ENCODE measurements at places on chromosomes 12 and 14. TPM values are rescaled to one million over a fixed set of nuclear protein-coding genes. Genes with fewer than 3 reads are reported as not detected.

DNA sequence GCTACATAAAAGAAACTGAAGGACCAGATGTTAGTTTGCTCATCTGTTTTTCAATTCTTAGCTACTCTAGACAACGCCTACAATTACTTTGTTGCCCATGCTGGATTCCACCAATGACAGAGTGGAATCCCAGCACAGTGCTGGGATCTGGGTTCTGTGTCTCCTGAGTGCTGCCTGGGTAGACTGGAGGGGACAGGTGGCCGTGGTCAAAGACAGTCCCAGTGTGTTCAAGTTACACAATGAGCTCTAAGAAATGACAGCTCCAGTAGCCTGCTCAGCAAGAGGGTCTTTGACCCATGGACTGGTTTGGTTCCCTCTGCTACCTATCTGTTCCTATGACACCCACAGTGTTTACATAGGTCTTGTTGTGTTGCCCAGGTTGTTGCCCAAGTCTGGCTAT lies 38.5 kb downstream of the C2CD5 start:
- no peak for DNase-seq

Gene ASIC1
- 1.9 TPM for total RNA-seq

GRCh38 chr12:80912901-80913770 lies 24.6 kb downstream of the LIN7A start:
- DNase-seq = no peak

DNA sequence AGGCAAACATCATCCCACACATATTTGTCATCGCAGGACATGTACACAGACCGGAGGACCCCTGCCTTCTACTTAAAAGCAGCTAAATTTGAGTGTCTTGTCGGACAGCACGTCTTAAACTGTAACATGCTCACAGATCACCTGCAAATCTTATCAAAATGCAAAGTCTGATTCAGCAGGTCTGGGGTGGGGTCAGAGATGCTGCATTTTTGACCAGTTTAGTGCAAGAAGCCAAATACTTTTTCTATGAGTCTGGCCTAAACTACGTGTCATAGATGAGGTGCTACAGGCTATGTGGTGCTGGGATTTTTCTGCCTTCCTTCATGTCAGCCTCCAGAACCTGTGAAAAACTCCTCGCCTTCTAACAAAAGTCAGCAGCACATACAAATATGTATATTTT lies 178.8 kb upstream of the LHX5 start:
- no peak for DNase-seq

Gene ASB2
- total RNA-seq = not detected

Gene PMEL
- total RNA-seq = 3.7 TPM

DNA sequence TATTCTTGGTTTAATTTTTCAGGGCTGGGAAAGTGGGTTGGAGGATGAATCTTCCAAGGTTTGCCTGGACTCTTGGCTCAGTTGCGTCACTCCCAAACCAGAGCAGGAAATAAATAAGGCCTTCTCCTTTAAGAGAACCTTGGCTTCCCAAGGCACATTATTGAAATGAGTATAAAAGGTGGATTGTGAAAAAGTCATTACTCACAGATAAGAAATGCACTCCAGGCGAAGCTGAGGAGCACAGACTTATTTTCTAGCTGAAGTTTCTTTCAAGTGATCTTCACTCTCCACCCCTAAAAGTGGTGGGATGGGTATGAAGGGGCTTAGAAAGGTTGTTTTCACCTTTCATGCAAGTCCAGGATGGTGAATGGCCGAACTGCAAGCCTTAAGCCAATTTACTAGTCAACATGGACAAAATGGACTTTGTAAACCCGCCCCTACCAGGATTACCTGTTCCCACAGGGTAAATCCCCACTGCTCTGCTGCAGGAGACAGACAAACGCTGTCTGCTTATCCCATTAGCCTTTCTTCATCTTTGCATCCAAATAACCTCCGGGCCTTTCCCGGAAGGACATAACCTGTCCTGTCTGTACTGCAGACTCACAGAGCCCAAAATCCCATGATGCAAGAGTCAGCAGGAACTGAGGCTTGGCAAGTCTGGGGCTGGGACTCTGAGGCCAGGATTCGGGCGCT lies 207.6 kb downstream of the BCL11B start:
- DNase-seq = no peak

Gene CEBPE
- not detected for total RNA-seq

DNA sequence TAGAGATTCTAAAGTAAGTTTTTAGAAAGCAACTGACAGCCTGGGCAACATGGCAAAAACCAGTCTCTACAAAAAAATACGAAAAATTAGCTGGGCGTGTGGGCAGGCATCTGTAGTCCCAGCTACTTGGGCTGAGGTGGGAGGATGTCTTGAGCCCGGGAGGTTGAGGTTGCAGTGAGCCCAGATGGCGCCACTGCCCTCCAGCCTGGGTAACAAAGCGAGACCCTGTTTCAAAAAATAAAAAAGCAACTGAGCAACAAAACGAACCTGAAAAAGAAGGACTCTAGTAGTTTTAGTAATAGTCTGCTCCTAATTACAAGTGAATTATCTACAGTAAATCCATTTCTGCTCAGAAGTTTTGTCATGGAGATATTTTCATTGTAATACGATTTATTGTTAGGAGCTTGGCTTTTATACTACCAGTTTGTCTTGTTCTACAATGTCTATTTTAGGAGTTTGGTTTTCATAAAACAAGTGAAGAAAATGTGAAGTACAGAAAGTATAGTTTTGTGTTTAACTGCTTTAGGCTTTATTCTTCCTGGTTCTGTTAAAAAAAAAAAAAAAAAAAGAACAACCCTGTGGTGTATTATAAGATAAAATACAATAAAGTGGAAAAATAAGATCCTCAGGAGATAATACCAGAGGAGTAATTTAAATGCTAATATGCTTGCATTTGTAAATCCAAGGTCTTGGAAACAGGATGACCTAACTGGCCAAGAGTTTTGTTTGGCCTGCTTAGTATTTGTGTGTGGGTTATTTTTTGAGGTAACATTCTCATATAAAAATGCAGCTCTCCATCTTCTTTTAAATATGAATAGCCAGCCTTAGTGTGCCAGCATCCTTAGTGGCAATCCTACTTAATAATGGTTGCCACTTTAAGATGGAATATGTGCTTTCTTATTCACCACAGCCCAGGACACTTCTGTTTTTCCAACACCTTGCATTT lies 2.8 kb downstream of the TMX1 start:
- DNase-seq = no peak

DNA sequence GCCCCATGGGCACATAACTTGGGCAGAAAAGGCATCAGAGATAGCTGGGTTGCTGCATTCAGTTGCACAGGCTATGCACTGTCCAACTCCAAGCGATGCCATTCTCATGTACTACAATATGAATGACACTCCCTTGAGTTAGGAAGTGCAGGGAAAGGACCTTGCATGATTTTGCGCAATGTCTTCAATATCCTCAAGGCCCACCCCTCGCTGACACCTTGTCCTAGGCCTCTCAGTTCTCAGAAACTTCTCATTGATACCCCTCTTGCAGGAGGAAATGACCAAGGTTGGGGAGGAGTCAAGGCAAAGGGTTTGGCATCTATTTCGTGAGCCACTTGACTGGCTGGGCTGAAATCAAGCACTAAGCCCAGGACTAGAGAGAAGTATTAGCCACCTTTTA lies 70.4 kb downstream of the ARL6IP4 start:
- DNase-seq = no peak

- DNase-seq = no peak
Measured at GRCh38 chr12:112527501-112527900, 108.8 kb downstream of the PTPN11 start.

DNA sequence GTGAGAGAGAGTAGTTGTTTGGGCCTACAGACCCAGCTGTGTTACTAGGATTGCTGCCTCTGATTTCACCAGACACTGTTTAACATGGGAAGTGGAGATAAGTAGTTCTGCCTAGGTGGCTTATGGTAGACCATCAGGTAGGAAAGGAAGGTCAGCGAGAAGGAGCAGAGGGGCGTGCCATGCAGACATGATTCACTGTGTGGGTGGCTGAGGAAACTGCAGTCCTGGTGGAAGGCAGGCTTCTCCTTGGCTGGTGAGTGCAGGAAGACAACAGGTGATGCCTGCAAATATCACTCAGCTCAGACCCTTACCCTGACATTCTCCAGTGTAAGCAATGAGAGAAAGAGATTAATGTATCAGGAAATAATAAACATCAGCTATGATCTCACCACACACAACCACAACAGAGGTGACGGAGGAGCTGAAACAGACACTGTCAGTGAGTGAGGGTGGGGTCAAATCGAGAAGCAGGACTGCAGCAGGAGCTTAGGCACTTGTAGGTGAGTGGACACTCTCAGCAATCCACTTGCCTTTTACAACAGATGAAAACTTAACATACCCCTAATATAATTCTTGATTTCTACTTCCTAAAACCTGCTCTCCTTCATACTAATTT lies 2.1 kb upstream of the PRR4 start:
- no peak for DNase-seq

DNA sequence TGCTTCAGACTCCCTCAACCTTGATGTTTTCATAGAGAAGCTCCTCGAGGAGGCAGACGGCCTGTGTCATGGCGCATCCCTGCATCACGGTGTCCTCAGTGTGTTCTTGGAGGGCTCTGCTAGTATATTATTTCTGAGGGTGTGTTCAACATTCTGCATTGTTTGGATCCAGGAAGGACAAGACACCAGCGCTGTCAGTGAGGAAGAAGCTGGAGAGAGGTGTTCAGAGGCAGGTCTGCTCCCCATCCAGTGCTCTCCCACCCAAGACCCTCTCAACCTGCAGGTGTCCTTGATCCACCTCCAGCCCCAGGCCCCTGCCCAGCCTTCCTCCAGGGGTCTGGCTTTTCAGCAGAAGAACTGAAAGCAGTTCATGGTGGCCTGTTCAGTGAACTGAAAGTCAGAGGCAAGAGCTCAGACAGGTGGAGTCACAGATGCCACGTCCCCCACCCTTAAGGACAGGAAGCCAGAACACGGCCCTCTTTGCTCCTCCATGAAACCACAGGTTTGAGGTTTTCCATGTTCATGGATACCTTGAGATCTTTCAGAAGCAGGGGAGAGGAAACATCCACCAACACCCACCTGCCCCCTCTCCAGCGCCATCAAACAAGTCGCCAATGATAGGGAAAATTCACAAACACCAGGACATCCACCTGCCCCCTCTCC lies 37.4 kb downstream of the DIO3 start:
- DNase-seq = no peak

Gene AKAP5
- 1.0 TPM for total RNA-seq

Gene MGP
- total RNA-seq = 445 TPM

GRCh38 chr12:588024-588322 lies 75.3 kb downstream of the NINJ2 start:
- no peak for DNase-seq

- DNase-seq = no peak
Measured at GRCh38 chr12:74586251-74586650, 48.6 kb downstream of the ATXN7L3B start.

DNA sequence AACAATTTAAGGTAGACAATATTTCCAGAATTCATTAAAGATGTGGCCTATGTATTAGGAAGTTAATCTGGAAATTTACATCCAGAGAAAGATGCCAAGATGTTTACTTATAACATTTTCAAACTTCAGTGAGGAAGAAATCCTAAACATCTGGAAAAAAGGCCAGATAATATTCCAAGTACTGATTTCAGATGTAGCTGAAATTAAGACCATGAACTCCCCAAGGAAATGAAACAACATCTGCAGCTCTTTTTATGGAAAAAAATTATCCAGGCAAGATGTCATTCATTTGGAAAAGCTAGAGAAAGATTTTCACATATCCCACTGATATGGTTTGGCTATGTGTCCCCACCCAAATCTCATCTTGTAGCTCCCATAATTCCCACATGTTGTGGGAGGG lies 35.0 kb downstream of the GNG2 start:
- no peak for DNase-seq

Gene MYO1A
- total RNA-seq = not detected

Gene SYCP3
- not detected for total RNA-seq

Gene OAS1
- 9.2 TPM for total RNA-seq

DNA sequence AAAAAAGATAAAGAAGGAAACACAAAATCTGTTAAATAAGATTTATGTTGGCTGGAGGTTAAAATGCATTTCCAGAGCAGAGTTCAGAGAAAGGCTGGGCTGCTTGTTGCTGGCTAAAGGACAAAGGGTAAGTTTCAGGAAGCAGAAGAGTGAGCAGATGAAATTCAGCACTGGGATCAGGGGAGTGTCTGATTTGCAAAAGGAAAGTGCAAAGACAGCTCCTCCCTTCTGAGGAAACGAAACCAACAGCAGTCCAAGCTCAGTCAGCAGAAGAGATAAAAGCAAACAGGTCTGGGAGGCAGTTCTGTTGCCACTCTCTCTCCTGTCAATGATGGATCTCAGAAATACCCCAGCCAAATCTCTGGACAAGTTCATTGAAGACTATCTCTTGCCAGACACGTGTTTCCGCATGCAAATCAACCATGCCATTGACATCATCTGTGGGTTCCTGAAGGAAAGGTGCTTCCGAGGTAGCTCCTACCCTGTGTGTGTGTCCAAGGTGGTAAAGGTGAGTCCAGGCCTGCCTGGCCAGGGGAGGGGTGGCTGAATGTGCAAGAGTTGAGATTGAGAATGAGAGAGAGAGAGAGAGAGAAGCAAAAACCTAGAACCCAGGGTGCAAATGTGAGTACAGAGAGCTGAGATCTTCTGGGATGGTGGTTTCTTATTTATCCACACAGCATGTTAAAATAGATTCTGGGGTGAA lies at the start of gene OAS1:
TSS of gene OAS1 (plus strand) at position 251 of the 703 bp plus-strand sequence. CDS start at position 329, 78 bp downstream.
- DNase-seq = peak; percentile 20

Gene ALX1
- total RNA-seq = not detected

DNA sequence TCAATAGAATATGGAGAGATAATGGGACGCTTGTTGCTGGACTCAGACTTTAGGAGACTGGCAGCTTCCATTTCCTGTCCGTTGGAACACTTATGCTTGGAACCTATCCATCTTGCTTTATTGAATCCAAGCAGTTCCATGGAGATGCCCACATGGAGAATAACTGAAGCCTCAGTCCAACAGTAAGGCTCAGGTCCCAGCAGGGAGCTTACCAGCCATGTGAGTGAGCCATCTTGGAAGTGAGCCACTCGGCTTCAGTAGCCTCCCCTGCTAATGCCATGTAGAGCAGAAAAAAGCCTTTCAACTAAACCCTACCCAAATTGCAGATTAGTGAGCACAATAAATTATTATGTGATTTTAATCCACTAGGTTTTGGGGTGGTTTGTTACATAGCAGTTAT lies 538.8 kb upstream of the STXBP6 start:
- DNase-seq = no peak

GRCh38 chr12:130335517-130336392 lies 1.9 kb upstream of the PIWIL1 start:
- peak; percentile 47 for DNase-seq

Gene KICS2
- 19.8 TPM for total RNA-seq

GRCh38 chr14:75023108-75023507 lies 20.4 kb downstream of the EIF2B2 start:
- DNase-seq = no peak
